D341Med (cell line): ENCODE measurements at places on chromosomes 11 and 22.

GRCh38 chr11:110169738-110170137, 76.5 kb downstream of the ZC3H12C start:
- DNase-seq: no peak

DNA sequence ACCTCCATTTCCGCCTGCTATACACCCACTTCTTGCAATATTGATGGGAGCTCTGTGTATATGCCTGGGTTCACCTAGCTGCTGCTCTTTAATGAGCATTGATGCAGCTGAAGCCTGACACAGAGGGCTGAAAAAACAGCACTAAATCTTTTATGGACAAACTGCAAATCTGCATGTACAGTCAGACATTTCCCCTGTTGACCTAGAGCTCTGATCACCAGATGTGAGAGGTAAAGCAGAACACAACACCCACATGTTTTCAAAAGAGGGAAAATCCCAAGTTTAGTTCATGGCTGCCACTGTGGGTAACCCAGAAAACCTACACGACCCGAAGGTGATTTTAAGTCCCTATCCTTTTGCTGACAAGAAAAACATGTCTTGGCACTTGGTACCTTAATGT, 303.0 kb upstream of the PITPNB start:
- DNase-seq: no peak

DNA sequence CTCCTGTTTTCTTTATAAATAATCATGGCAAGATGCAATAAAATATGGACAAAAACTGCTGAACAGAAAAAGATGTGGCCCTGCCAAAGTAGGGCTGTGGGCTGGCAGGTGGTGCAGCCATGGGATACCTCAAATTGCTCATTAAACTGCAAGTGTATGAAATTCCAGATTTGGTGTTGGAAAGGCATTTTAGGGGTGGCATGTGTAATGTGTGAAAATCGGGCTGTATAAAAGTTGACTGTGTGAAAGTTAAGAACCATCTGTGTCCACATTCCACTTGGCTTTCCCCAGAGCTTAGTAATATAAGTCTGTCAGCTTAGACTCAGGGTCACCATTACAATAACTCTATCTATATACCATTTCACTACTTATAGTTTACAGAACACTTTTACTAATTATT, 34.8 kb upstream of the FZD4 start:
- DNase-seq: no peak

DNA sequence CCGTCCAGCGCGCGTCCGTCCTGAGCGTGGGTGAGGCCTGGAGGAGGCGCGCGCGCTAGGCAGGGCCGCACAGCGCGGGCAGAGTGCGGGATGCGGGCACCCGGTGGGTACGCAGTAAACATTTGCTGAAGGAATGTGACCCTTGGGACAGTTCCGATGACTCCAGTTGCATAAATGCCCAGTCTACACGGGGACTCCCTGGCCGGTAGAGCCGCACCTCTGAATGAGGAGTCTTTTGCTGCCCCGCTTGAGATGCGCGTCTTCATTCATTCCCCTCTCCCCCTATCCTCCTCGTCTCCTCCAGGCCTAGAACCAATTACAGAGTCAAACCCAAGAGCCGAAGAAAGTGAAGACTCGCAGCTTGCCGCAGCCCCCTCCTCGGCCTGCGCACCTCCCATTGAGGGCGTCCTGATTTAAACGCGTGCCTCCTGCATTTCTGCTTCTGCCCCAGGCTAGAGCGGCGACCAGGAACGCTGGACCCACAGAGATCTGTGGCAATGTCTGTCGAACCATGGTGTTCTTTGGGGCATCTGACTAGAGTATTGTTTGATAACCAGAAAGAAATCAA, 729 bp upstream of the CHKB start:
- no peak for DNase-seq

DNA sequence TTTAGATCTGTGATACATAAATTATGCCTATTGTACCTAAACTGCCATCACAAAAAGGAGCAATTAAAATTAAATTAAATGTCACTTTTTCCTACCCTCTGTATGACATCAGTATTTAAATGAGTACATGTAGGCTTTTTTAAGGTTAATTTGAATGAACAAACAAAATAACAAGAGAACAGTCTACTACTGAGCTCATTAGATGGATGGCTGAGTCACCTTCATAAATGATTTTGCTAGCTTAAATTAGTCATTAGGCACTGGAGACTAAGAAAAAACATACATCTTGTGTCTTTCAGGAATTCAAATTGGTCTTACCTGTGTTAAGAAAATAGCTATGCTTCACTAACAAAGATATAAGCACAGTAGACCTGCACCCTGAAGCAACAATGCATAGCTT, 153.6 kb downstream of the RCN1 start:
- DNase-seq: no peak

GRCh38 chr11:123122341-123122740, 60.4 kb upstream of the HSPA8 start:
- no peak for DNase-seq

DNA sequence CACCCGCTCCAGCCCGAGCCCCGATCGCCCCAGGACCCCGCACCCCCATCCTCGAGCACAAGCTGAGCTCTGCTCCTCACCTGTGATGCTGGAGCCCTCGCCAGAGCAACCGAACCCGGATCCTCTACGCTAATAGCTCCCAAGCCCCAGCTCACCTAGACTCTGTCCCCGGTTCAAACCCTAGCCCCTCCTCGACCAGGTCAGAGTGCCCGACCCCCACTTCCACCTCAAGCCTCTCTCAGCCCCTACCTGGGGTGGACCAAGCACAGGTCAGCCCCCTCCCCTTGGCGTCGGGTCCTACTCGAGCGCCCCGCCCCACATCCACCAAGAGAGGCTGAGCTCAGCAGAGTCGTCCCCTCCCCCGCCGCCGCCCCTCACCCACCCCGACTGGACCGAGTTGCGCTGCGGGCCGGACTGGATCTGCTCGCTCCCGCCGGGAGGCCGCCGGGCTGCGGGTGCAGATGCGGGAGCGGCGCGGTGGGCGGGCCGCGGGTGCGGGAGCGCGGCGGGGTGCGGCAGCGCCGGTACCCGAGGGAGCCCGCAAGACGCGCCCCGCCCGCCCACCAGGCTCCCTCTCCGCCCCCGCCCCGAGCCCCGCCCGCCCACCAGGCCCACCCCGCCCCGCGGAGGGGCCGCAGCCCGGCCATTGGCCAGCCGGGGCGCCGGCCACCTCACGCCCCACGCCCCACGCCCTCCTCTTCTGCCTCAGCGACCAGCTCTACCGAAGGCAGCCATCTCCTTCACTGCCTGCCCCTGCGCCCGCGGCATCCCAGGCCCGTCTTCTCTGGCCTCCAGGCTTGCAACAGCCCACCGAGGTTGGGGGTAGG, 577 bp upstream of the DKK3 start:
- peak; percentile 55 for DNase-seq

DNA sequence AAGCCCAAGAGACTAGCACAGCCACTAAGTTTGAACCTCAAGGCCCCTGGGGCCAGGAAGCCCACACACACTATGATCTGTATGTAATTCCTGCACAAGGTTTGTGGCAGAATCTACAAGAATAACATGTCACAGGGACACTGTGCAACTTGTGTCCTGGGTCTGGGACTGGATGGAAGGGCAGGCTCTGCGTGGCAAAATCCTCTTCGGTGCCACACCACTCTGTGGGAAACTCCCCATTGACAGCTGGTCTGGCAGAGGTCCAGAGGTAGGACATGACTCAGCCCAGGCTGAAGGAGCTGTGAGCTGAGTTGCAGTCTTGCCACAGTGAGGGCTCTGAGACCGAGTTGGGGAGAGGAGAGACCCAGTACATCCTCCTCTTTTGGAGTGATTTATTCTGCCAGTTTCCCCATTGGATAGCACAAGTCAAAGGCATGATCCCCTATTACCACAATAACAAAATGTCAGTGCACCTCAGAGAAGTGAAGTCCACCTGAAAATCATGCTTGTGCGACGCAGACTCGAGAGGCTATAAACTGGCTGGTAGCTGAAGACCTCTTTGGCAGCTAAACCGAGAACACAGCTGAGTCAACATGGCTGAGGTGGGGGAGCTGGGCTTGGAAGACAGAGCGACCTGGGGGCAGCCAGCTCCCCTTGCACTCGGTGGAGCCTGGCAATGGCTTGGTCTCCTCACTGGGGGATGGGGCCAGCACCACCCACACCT, 23.3 kb upstream of the SERPIND1 start:
- no peak for DNase-seq

GRCh38 chr11:76723548-76723947, 53.0 kb upstream of the LRRC32 start:
- no peak for DNase-seq

- DNase-seq: no peak
These were observed 20.6 kb downstream of the MRPL23 start for GRCh38 chr11:1967641-1968225.

DNA sequence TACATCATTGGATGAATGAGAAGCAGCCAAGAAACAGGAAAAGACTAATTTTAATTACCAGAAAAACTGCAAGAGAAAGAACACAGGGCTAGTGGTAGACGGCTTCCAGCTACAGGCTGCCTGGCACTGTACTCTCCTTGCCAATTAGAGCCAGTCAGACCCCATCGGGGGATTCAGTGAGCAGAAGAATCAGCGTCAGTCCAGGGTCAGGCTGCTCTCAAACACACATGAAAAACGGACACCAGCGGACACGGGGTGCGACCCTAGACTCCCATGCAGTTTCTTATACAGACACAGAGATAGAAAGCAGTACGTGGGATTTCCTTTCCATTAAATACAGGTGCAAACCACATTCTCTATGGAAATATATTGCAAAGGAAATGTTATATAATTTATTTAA, 1.1 kb upstream of the CNTN5 start:
- DNase-seq: no peak

DNA sequence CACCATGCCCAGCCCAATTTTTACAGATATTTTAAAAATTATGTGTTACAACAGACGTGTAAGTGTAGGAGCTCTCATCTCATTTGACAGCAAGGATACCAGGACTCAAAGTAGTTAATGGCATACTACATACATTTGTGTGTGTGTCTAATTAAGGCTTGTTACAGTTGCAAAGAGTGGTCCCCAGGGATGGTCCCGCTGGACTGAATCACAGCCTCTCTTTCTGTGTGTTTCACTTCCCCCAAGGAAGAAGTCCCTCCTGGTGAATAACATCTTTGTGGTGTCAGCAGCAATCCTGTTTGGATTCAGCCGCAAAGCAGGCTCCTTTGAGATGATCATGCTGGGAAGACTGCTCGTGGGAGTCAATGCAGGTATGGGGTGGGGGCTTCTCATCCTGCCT, 17.2 kb downstream of the SLC2A11 start:
- DNase-seq: peak; percentile 10

GRCh38 chr11:112999520-112999919, 38.3 kb downstream of the NCAM1 start:
- DNase-seq: no peak

DNA sequence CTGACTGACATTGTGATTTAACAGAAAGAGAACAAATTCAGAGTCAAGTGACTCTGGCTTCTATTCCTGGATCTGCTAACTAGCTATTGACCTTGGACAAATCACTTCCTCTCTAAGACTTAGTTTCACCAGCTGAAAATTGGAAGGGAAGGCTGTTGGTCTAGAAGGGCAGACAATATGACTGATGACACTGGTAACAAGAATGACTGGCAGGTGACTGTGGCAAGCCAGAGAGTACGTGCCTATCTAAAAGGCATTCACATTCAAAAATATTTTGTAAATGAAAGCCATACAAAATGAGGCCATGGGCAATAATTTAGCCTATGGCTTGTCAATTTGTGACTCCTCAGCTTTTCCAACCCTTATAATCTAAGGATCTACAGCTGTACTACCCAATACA, 23.5 kb downstream of the SERGEF start:
- DNase-seq: no peak

DNA sequence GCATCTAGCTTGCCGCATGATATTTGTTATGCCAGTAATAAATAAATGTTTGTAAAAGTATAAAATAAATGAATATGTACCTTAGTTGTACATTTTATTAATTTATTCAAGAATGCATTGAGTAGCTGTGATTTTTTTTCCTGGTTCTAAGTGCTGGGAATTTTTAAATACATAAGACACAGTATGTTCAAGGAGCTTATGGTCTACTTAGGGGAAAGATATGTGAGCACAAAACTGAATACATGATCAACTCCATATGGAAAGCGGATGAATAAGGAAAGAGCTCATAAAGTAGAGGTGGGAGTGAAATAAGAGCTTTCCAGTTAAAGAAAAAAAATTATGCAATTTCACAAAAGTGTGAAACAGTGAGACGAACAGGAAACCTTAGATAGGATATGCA, 944.2 kb upstream of the CCDC90B start:
- DNase-seq: no peak

DNA sequence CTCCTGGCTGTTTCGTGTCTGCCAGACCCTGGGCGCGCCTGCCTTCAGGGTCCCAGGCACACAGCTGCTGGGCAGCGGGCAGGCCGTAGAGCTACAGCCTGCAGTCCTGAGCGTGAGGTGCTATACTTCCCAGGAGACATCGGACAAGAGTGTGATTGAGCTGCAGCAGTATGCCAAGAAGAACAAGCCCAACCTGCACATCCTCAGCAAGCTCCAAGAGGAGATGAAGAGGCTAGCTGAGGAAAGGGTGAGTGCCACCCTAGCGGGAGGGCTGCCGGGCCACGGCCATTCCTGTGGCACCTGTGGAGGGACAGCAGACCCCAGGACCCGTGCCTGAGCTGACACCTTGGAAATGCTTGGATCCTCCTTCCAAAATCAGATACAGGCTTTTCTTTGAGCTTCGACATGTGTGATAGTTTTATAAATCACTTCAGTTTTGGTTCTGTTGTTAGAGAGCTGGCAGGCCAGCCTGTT, 7.1 kb upstream of the RANBP1 start:
- DNase-seq: no peak

GRCh38 chr22:19728836-19729235, 5.5 kb downstream of the GP1BB start:
- DNase-seq: no peak
